ENCODE measurements at places on chromosomes 1 and 21.

GRCh38 chr1:5379176-5379759 is 613.0 kb downstream of the NPHP4 start:
- DNase-seq = no peak

DNA sequence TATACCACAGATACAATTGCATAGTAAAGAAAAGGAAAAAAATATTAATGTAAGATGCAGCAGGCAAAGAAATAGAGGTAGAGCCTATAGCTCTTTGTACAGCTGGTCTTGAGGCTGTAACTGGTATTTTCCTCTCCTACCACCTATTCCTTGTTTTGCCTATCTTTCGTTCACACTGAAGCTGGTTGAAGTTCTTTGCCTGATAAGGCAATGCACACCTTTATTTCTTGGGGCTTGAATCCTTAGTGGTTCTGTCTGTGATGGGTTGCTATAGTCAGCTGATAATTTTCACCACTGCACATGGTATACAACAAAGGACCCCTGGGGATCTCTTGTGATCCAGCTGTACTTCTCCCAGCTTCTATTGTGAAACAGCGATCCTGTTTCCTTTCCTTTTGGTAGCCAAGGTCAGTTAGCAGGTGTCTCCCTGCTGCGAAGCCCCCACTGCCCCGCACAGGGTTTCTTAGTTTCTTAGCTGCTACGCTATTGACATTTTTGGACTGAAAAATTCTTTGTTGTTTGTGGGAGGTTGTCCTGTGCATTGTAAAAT is 9.9 kb upstream of the TSNAX start:
- no peak for DNase-seq

DNA sequence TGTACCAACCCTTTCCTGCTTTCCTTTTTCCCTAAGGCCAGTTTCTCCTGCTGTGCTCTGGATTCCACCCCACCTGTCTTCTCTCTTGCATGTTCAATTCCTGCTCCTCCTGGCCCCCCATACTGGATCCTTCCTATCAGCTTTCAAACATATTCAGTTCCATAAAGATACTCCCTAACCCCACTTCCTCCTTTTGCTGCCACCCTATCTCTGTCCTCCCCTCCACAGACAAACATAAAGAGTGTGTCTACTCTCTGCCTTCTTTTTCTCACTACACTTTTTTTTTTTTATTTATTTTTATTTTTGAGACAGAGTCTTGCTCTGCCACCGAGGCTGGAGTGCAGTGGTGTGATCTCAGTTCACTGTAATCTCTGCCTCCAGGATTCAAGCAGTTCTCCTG is 16.9 kb upstream of the RPF1 start:
- DNase-seq = no peak

DNA sequence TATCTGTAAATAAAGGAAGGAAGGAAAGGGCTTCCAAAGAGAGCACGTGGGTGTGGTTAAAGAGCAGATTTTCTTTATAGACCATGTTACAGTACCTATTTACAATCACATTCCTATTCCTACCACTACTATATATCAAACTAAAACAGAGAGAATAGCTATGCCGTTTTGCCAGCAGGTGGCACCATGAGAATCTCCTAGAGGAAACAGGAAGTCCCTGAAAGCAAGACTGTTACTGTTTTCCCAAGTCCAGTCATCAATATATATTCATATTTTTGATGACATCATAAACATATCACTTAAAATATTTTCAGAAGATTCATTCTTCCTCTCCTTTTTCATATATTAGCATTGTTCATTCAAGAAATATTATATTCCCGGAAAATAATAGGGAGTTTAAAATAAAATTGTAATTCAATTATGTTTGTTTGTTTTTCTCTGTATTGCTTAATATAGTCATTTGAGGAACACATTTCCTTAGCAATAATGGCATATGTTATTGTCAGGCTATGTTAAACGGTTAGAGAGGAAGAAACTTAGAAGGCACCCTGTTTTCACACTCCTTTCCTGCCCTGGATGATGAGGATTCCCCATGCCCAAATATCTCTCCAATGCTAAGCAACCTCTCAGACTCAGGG is 6.6 kb downstream of the CCDC190 start:
- DNase-seq = peak; percentile 77

GRCh38 chr1:56688522-56689026 is 43.5 kb downstream of the PRKAA2 start:
- peak; percentile 50 for DNase-seq

DNA sequence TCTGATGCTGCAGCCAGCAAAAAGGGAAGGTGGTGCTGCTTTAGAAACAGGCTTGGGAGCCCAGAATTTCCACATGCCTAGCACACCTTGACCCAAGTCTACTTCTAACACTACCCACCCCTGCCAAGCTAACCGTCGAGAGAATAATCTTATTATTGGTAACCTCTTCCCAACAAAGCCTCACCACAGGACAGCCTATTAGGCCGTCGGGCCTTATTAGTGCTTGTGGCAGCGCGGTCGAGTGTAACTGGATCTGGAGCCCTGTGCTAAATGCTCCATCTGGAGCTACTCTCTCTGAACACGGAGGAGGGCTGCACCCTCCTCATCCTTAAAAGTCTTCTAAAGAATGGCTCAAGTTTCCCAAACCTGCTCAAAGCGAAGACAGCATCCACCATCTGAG is 165.5 kb upstream of the NFIA start:
- no peak for DNase-seq

GRCh38 chr1:220982686-220983085 is 103.4 kb downstream of the HLX start:
- no peak for DNase-seq

DNA sequence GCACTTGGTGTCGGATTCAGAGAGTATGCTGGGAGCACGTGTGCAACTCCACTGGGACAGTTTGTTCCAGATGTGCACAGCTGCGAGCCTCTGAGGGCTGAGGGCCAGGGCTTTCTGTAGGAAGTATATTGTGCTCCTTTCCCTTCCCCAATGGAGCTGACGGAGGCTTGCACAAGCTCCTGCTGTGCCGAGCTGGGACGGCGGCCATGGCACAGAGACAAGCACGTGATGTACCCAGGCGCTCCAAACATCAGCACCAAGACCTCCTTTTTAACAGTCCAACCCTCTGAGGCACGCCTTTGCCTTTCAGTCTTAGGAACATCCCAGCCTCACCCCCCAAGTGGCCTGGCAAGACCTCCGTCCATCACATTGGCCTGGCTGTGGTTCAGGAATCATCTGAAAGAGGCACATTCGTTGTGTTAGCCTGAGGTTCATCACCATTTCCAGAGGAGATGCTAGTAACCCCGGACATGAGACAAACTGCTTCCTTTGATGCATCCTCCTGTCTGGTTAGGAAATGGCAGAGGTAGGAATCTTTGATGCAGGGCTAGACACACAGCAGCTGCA is 339.2 kb upstream of the KAZN start:
- DNase-seq = peak; percentile 24

DNA sequence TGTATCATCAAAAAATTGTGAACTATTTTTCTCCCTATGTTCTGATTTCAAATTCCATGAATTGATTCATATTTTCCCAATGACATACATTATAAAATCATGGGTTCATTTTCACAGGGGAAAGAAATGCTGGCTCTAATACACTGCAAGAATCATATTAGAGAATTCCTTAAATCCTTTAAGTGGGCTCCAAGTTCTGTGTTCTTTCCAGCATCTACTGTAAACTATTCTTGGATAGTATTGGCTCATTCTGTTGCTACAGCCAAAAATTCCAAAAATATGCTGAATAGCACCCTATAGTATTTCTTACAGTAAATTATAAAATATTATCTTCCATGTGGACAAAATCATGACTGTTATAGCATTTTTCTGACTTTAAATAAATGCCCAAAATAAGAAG is 19.0 kb upstream of the C1orf105 start:
- DNase-seq = no peak

- DNase-seq = no peak
Observed at GRCh38 chr21:46517361-46517760, 58.7 kb downstream of the DIP2A start.

DNA sequence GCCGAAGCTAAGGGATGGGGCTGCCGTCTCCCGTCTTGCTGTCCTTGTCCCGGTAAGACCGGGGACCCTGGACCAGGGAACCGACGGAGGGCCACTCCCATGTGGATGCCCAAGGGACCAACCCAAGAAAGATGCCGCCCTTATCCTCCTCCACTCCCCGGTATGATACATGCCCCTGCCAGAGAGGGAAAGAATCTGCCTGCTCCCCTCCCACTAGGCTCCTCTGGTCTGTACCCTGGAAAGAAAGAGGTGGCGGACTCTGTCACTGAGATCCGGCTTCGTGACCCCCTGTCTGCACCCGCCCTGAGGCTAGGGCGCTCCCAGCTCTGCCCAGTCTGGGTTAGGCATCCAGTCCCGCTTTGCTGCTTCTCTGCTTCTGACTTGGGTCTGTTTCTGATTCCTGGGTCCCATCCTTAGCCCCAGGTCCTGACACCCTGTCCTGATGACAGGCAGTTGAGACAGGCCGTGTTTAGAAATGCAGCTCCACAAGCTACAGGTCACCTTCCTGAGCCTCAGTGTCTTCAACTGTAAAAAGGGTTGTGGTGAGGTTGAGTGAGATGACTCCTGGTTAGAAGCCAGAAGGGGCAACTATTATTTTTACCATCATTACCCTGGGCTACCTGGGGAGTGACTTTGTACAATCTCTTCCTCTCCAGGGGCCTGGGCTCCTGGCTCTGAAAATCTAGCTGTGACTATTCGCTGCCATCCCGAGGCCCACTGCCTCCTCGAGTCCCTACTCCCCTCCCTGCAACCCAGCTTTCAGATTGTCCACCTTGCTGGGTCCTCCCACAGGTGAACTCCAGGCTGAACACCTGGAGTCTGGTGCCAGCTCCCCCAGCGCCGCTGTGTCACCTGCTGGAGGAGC is 3.7 kb downstream of the MATN1 start:
- no peak for DNase-seq

DNA sequence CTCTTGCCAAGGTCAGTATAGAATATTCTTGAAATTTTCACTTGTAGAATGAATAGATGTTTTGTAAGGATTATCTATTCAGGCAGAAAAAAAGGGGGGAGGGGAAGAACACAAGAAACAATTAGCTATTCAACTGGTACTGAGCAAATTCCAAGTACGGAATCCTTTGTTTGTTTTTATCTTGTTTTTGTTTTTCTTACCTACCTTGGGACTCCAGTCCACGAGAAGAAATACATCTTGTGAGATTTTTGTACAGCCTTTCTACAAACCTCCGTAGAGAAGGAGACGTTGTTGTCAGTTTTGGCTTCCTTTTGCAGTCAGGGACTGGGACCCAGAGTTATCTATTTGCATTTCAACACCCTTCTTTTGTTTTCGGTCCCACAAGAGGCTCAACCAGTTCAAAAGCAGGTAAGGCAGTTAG is 36.0 kb downstream of the ZNF281 start:
- no peak for DNase-seq

DNA sequence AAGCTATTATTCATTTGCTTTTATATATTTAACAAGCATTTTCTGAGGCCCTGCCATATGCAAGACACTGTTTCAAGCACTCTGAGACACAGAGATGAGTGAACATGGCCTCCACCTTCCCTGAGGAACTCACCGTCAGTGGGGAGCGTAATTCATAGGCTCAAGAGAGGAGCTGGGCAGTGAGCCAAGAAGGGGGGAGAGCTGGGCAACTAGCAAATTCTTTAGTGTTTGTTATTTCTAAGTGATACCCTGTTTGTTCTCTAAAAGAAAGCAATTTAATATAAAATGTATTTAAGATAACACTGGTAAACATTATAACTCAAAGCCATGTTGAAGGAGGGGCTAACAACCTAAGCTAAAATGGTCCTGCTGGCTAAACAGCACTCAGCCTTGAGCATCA is 119.2 kb upstream of the NGF start:
- DNase-seq = no peak

DNA sequence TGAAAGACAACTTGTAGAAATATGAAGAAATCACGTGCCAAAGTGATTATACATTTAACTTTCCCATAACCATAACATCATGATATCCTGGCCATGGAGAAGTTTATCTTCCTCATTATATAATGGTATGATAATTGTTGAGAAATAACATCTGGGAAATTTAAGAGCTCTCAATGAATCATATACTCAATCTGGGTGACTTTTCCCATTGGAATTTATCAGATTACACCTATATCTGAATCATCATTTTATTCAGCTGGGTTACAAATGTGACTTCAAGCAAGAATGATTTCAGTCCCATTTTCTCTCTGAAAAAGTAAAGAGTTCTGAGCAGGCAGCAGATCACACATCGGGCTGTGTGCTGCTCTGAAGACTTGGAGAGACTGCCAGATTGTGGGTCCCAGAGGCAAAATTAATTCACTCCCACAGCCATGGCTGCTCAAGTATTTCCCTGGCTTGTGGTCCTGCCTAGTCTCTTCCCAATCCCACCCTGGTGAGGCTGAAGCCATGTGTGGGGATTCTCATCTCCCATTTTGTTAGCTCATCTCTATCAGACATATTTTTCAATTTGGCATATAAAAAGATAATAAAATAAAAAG is 278.0 kb downstream of the MRPL39 start:
- DNase-seq = peak; percentile 79

GRCh38 chr1:51093581-51093980 is 8.4 kb upstream of the C1orf185 start:
- DNase-seq = peak; percentile 27

DNA sequence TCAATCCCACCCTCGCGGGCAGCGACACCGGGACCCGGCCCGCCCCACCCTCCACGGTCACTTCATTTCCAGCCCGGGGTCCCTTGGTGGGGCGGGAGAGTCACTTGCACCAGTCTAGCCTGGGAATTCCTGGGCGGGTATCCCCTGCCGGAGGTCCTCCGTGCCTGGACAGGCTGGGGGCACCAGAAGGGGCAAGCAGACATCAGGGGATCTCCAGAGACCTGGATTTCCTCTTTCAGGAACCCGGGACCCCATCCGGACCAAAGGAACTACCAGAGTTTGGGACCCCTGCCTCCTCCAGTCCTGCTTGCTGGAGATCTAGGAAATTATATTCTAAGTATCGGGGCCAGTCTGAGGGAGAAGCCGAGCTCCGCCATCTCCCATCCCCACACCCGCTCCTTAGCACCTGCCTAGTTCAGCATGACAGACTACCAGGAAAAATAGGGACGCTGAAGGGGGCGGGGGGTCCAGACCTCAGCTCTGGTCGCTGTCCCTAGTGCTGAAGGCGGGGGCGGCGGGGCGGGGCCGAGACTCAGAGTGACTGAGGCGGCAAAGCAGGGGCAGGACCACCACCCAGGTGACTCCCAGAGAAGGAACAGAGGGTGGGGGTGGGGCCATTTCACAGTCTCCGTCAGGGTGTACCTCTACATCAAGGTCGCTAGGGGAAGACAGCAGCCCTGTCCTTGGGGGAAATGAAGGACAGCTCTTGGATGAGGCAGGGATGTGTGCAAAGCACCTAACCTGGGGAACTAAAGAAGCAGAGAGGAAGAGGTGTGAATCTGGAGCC is 832 bp downstream of the HCN3 start:
- DNase-seq = peak; percentile 61

DNA sequence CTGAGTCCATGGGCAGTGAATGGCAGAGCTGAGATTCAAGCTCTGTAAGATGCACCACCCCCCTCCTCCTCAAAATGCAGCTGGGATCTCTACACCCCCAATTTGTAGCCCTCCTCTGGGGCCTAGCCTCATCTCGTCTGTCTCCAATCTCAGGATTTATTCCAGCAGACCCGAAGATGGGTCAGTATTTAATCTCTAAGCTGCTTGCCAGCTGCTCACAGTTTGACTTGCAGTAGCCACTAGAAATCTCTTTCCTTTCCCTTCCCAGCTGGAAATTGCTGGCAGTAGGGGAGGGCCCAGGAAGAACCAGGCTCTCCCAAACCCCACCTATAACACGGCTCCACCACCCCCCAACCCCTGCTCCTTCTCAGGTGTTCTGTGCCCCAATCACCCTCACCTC is 1.5 kb downstream of the LACTBL1 start:
- DNase-seq = no peak

- peak; percentile 85 for DNase-seq
Observed at GRCh38 chr1:41241354-41241748, 755 bp downstream of the SCMH1 start.

GRCh38 chr1:156379420-156380165 is 10.6 kb downstream of the RHBG start:
- no peak for DNase-seq

Measured in GM03348 (cell line).